DMS79 treated with DMSO at 0.1 percent for 48 hours (cell line): ENCODE measurements at places on chromosomes 4 and X.
A peak's percentile ranks its signal among the peaks of the same experiment; 100 is the strongest.

DNA sequence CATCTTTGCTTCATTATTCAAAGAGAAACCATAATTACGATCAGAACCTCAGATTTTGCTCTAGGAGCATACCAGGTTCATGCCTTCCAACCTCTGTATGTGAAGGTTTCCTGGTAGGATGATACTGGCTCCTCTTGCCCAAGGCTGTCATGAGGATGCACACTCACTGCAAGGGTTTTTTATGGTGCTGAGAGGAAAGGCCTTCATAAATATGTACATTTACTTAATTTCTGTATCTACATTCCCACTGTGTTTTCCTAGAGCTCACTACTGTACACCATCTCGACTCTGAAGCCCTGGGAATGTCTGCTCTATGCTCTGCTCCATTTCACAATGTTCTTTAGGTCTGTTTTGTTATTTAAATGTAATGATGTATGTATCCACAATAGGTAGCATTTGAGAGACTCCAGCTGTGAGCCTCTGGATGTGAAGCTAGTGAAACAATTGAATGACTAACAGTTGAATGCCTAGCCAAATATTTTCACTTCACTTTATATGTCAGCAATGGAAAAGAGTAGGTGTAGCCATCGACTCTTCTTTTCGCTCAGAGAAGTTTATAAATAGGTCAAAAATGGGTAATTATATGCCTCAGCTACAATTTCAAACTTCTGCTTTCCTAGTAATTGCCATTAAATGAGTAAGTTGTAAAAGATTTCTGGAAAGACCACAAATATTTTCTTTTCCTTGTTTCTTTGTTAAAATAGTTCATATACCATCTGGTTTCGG is 228.0 kb downstream of the PALLD start:
- DNase-seq: no peak

DNA sequence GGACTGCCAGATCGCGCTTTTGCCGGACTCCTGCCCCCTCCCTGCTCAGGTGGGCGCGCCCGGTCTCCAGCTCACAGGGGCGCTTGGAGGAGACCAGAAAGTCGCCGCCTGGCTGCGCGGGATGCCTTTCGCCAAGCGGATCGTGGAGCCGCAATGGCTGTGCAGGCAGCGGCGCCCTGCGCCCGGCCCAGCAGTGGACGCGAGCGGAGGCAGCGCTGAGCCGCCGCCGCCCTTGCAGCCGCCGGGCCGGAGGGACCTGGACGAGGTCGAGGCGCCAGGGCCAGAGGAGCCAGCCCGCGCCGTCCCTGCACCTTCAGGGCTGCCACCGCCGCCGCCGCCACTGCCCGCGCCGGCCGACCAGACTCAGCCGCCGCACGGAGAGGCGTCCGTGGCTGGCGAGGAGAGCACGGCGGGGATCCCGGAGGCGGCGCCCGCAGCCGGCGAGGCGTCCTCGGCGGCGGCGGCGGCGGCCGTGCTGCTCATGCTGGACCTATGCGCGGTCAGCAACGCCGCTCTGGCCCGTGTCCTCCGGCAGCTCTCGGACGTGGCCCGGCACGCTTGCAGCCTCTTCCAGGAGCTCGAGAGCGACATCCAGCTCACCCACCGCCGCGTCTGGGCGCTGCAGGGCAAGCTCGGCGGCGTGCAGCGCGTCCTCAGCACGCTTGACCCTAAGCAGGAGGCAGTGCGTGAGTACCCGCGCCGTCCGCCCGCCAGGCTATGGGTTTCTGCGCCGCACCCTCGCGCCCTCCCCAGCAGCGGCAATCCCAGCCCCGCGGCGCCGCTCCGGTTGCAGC is 834 bp downstream of the NHS start:
- DNase-seq: no peak

GRCh38 chr4:11098461-11098860 is 330.2 kb downstream of the HS3ST1 start:
- DNase-seq: no peak

GRCh38 chr4:78379040-78379439 is 172.5 kb upstream of the ANXA3 start:
- DNase-seq: no peak

DNA sequence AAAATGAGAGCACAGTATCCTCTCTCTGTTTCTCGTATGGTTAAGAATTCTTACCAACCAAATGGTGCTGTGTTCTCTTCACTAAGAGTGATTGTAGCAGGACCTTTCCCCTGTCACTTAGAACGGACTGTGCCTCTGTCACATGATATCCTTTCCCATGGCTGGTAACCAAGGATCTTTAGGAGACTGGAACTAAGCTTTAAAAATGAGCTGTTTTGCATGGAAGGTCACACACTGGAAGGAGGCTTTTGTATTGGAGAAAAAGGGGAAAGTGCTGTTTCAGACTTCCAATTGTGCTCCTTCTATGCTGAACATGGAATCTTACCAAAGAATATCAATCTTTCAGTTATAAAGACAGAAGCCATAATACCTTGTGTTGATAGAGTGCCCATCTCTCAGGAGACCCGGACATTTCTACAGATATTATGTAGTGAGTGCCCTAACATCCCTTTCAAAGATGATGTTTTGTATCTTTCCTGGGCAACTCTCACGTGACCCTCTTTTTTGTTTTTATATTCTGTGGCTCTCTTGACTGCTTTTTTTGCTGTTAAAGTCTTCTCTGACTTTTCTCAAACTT is 148.6 kb downstream of the SLC4A4 start:
- no peak for DNase-seq

- DNase-seq: no peak
Observed at GRCh38 chr4:88967883-88968331, 89.1 kb downstream of the FAM13A start.

DNA sequence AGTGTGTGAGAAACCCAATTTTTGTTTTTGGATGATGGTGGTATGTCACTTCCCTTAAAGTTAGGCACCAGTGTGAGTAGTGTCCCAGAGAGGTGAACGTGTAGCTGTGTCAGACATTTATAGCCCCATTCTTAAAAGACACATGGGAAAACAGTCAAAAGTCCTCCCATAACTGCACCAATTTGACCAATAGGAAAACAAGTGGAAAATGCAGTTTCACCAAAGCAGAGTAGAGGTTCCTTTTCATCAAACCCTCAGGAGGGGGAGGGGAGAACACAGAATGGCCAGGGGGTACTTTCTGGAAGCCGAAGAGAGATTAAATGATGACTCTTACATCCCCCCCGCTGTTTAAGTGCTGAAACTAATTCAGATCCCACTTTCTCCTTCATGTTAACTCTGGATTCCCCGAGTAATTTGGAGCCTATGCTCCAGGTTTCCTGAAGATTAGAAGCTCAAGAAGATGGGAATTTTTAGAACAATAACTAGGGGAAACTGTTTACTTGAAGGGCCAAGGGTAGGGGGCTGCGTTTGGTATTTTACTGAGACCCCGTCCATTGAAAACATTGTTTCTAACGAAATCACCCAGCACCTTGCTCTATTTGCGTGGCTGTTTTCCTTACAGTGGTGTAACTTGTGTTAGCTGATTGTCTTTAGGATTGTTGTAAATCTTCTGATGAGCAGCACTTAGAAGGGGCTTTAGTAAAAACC is 2.1 kb upstream of the LEF1 start:
- DNase-seq: peak; percentile 23

- no peak for DNase-seq
Observed at GRCh38 chr4:47120783-47121182, 89.4 kb downstream of the GABRB1 start.

DNA sequence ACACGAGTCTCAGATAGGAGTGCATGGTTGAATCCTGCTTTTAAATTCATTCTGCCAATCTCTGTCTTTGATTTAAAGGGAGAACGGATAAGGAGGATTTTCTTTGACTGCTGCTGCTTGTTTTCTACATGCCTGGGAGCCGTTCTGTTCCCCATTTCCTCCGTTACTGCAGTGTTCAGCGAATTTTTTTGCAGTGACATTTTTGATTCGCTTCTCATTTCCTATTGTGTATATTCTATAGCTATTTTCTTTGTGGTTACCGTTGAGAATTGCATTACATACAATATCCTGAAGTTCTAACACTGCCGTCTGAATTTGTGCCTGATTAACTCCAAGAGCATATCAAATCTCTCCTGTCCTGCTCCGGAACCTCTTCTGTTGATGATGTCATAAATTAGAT is 14.8 kb upstream of the MAEA start:
- no peak for DNase-seq

DNA sequence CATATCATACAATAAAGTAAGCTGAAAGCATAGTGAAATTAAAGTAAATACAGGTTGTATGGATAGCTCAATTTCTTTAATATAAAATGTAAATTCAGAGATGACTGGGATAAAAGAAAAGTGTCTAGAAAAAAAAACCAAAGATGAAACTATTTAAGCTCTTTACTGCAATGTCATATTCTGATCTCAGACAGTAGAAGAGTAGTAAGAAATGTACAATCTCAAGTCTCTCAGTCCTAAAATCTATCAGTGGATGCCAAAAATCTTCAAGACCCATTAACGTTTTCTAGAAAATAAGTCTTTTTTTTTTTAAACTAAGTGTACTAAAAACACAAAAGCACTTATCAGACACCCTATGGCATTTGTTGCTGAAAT is 13.8 kb downstream of the MGARP start:
- no peak for DNase-seq

DNA sequence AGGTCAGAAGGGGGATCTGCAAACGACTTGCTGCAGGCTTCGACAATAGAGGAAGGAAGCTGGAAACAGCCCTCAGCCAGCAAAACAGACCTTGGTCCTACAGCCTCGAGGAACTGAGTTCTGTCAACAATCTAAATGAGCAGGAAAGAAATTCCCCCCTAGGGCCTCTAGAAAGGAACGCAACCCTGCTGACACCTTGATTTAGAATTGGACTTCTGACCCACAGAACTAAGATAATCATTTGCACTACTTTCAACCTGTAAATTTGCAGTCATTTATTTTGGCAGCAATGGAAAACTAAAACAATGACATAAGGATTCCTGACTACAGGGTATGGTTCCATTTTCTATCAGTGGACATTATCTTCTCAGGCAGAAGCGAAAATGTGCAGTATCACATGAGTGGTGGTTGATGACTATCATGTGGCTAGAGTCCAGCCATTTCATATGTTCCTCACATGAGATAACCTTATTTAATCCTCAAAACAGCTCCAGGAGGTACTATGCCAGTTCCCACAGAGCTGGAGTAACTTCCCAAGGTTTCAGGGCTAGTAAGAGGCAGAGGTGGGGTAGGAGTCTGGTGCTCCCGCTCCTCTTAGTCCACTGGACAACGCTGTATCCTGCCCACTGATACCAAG is 61.6 kb downstream of the SAT1 start:
- no peak for DNase-seq

GRCh38 chr4:188949596-188949995 is 810.4 kb downstream of the TRIML1 start:
- no peak for DNase-seq

GRCh38 chr4:1187182-1187581 is 14.8 kb upstream of the SPON2 start:
- no peak for DNase-seq

DNA sequence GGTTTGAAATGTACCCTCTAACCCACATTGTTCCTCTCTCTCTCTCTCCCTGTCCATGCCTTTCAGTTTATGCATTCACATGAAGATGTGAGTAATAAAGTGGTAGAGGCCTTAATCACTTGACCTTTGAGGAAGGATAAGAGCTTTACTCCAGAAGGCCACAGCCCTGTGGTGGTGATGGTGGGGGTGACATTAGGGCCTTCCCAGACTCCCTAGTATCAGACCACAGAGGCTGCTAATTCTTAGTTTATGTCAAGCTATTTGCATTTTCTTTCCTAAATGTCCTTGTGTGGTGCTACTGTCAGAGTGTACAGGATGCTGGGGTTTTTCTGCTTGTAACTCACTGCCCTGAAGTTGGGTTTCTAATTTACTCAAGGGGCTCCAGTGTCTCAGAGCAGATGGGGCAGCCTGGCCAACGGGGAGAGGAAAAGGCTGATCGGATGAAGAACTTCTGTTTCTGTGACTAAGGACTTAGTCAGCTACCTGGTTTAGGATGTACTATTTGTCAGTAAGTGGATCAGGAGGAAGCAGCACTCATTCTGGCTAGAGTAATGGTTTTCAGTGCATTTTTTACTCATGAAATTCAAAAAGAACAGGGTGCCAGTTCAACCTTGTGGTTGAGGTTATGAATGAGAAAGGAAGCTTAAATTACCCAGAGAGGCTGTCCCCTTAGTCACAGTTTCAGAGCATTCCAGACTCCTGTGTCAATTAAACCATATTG is 509.6 kb upstream of the DIPK2B start:
- DNase-seq: no peak

GRCh38 chr4:48756689-48757220 is 23.3 kb downstream of the FRYL start:
- no peak for DNase-seq

DNA sequence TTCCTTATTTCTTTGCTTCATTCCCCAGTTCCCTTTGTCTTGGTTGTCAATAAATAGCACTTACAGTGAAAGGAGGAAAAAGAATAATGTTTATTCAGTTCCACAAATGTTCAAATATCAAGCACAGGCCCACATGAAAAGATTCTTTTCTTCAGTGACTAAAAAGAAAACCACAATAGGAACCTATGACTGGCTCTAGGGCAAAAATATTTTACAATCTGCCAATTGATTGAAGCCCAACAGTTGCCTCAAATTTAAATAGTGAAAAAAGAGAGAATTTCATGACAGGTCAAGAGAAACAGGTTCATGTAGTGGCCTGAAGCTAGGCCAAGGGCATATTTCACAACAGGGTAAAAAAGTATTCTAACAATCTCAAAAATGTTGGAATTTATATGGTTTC is 553.8 kb downstream of the CENPC start:
- no peak for DNase-seq

DNA sequence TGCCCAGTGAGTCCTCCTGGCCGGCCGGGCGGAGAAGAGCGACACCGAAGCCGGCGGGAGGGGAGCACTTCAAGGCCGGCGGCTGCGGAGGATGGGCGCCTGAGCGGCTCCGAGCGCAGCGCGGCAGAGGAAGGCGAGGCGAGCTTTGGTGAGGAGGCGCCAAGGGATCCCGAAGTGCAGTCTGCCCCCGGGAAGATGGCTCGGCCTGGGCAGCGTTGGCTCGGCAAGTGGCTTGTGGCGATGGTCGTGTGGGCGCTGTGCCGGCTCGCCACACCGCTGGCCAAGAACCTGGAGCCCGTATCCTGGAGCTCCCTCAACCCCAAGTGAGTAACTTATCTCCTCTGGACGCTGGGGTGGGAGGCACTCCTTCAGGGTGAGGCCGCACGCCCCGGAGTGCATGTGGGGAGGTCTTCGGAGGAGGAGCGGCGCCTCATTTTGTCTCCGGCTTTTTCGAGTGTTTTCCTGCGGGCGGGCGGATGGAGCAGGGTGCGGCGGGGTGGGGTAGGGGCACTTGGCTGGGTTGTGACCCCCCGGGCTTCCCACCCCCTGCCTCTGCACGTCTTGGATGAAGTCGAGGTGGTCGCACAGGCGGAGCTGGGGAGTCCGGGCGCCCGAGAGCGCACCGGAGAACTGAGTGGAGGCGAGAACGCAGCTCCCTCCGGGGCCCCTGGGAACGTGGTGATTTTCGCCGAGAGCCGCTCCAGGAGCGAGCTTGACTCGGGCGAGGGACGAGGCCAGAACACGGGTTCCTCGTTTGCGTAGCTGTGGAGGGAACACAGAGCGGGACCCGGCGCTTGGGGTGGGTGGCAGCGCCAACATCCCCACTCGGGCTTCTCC is 979 bp downstream of the EFNB1 start:
- DNase-seq: no peak
